ENCODE measurements at places on chromosomes 7 and 10.

GRCh38 chr7:100013328-100013676 is 2.1 kb upstream of the ZKSCAN1 start:
- DNase-seq = no peak

DNA sequence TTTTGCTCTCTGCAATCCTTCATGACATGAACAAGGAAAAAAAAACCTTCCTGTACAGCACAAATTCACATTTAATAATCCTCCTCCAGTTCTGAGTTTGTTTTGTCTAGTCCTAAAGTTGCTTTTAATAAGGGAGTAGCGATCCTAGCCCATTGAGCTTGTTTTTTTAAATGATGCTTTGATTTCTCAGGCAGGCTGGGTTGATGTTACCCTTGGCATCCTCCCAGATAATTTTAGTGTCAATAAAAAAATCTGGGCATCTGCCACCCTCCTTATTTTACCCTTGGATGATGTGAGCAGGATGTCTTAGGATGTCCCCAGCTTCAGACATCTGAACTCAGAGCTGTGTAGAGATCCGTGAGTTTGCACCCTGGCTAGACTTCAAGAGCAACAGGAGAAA is 33.9 kb upstream of the PROSER2 start:
- no peak for DNase-seq

DNA sequence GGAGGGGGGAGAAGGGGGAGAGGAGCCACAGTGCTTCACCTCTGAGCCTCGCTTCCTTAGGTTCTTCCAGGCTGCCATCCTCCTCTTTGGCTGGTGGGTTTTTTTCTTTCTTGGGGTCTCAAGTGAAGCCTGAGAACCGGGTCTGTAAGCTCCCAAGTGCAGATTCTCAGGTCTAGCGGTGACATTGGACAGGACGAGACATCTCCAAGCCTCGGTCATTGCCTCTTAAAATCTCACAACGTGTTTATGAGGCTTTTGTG is 817 bp upstream of the IL15RA start:
- DNase-seq = no peak

DNA sequence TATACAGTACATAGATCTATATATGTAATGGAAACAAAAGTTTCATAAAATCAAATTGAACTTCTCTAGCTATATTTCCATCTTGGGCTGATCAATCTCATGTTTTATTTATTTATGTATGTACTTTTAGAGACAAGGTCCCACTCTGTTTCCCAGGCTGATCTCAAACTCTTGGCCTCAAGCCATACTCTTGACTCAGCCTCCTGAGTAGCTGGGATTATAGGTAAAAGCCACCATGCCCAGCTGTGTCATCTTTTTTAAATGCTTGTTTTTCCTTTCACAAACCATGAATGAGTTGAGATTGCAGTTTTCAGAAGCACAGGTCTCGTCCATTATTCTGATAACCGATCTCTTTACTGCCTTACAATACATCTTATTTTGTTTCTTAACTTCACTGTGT is 400.9 kb downstream of the KCNMA1 start:
- DNase-seq = no peak

DNA sequence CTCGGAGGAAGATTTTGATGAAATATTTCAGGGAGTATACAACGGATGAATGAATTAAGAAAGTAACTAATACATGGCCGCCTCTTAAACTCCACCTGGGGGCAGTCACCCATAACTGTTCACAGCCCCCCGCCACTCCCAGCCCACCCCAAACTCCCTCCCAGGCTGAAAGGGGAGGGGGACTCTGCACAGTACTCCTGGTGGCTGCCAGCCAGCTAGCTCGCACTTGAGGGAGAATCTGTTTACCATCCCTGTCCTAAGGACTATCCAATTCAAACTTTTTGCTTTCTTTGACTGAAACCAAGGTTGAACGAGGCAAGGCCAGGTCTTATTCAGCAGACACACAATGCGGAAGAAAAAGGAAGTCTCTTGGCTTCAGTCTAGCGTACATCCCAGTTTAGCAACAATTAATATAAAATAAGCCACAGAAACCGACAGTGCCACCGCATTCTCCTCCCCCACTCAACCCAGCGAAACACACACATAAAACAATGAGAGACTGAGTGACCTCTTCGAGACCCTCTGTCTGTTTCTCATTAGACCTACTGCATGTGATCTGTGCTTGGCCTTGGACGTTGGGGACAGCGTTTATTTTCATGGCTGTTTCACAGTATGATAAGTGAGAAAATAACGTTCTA is 219.5 kb downstream of the GLI3 start:
- DNase-seq = no peak

DNA sequence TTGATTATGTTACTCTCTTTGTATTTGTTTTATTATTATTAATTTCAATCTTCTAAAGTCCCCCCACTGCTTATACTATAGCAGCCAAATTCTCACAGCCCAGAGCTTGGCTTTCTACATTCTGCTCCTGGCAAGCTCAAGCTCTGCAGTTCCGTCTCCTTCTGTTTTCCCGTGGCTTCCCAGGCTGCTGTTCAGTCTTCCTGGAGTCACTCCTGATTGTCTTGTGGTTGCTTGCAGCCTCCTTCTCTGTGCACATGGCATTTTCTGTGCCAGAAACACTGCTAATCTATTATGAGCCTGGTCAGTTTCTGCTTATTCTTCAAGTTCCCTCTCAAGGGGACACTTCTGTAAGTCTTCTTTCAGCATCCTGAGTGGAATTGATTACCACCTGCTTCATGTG is 533.7 kb upstream of the IGFBP3 start:
- no peak for DNase-seq
